ENCODE measurements at places on chromosomes 4 and X.

DNA sequence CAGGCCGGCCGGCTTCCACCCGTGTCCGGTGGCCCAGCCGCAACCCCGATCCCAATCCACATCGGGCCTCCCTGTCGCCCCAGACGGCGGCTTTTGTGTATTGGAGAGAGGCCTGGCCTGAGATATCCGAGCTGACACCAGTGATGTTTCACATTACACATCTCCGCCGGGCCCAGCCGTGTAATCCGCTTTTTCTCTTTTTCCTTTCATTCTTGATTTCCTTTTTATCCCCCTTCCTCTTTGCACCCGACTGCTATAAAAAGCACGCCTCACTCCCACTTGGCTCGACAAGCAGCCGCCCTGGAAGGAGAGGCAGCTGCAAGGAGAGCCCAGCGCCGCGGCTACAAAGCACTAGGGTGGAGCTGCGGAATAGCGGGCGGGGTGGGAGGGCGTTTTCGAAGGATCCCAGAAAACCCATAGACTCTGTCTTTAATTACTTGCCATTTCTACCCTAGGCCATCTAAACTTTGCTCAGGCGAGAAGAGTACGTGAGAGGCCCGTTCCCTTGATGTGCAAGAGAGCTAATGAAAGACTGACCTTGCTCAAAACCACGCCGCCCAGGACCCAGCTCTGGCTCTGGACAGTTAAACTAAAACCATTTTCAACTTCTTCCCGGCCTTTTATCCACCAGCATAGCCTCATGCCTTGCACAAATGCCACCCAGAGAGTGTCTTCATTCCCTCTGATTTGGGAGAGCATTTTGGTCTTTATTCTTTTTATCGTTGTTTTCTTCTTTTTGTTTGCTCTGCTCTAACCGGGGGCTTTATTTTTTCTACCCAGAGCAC is 3.2 kb downstream of the PITX2 start:
- no peak for DNase-seq

- DNase-seq: no peak
Observed at GRCh38 chr4:12499693-12500092, 984.4 kb downstream of the RAB28 start.

- DNase-seq: no peak
Observed at GRCh38 chrX:132631579-132632232, 142.9 kb upstream of the MBNL3 start.

GRCh38 chr4:52837716-52838558 is 24.2 kb upstream of the RASL11B start:
- no peak for DNase-seq

DNA sequence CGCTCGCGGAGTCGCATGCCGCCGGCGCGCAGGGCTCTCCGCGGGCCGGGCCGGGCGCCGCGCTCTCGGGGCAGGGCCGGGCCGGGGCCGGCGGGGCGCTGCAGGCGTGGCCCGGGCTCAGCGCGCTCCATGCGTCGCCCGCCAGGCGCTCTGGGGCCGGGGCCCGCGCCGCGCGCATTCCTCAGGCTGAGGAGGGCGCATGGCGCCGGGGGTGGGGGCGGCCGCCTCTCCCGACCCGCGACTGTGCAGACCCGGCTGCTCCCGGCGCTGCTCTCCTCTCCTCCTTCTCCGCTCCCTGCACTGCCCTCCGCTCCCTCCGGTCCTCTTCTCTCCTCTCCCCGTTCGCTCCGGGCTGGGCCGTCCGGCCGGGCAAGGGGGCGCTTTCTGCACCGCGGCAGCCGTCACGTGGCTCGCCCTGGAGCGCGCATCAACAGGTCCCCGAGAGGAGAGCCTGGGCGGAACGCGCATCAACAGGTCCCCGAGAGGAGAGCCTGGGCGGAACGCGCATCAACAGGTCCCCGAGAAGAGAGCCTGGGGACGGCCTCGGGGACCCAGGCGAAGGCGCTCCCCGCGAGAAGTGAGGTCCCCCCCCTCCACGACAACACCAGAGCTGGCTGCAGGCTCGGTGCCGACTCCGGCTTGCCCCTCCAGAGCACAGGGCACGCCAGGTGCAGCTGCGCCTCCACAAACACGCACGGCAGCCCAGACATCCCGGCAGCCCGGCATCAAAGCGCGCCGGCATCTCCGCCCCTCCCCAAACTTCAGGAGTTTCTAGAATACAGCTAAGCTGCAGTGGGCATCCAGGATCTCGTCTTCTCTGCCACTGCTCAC is 12.9 kb downstream of the PPP2R3B start:
- DNase-seq: no peak

DNA sequence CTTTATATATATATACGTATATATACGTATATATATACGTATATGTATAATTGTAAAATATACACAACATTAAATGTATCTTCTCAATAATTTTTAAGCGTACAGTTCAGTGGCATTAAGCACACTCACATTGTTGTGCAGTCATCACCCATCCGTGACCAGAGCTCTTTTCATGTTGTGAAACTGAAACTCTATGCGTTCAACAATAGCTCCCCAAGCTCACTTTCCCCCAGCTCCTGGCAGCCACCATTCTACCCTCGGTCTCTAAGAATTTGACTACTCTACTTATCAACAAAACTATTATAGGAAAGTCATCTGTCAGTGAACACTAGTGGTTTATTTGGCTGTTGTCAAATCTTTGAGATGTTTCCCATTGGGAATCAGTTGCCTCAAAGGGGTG is 621.8 kb upstream of the GALNT7 start:
- no peak for DNase-seq

- no peak for DNase-seq
Observed at GRCh38 chr4:152455311-152455710, 80.6 kb downstream of the FBXW7 start.

DNA sequence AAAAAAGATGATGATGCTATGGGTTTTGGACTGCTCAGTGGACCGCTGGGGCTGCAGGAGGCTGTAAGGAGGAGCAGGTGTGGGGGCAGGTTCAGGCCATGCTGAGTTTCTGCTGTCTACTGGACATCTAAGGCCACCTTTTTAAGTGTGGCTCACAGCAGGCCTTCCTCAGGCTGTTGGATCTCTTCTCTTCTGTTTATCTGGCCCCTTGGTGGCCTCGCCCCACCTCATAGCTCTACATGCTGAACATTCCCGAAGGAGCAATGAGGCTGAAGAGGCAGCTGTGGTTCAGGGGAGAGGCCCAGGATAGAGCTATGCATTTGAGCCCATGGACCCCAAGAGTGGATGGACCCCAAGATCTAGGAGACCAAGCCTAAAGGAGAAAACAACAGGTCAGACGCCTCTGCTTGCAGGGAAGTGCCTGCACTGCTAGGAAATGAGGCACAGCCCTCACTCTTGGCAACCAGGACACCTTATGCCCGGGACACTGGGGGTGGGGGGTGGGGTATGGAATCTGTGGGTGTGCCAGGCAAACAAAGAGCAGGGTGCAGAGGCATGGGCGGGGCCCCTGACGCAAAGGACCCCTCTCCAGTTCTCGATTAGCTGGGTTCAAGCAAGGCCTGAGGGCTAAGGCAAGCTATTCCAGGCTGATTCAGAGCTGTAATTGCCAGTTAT is 168.9 kb downstream of the BCOR start:
- DNase-seq: no peak

DNA sequence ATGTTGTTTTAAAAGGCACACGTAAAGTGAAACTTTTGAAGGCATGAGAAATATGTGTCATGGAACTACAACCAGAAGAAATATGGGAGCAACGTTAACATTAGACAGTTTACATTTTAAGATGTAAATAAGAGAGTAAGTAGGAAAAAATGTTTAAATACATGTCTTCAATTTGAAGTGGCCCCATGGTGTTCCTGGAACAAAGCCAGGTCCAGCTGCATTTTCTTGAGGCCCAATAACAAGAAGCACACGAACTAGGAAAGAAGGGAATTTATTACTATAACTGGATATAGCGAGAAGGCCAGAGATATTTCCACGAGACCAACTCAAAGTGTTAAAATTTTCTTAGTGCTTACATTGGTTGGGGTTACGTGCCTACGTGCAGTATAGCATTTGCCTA is 458.1 kb downstream of the KCTD8 start:
- DNase-seq: no peak

GRCh38 chr4:73034896-73035295 is 34.6 kb downstream of the COX18 start:
- DNase-seq: no peak

GRCh38 chr4:174157106-174157607 is 126.3 kb downstream of the FBXO8 start:
- no peak for DNase-seq

DNA sequence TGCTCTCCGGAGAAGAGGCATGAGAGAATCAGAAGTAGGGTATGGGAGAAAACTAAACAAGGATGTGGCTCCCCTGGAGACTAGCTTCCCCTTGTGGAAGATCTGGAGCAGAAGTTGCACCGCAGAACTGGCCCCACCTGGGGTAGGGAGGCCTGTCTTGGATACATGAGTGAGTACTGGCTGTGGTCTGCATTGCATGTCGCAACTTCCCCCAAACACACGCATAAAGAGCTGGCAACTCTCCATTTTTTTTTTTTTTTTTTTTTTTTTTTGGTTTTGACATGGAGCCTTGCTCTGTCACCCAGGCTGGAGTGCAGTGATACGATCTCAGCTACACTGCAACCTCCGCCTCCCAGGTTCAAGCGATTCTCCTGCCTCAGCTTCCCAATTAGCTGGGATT is 119.9 kb downstream of the EGF start:
- no peak for DNase-seq

DNA sequence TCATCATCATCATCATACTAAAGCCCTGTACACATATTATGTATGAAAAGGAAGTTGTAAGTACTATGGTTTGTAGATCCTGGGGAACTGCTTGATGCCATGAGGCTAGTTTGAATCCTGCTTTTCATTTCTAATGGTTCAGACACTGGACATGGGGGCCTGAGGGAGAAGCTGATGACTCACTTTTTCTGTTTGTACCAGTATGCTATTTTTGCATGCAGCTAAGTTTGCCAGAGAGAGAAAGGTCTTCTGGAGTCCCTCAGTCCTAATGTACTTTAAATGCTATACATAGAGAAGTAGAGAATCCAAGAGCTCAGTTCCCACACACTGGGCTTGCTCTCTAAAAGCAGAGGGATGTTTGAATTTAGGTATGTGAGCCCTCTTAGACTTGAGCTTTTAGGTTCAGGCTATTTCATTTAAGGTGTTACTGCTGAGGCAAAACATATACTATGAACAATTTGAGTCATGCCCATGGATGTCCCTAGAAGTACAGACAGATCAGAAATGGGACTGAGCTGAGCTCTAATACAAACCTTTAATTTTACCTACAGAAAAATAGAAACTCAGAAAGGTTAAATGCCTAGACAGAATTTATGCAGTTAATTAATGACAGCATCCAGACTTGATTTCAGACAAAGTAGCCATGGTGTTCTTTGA is 17.6 kb upstream of the HS3ST1 start:
- no peak for DNase-seq

DNA sequence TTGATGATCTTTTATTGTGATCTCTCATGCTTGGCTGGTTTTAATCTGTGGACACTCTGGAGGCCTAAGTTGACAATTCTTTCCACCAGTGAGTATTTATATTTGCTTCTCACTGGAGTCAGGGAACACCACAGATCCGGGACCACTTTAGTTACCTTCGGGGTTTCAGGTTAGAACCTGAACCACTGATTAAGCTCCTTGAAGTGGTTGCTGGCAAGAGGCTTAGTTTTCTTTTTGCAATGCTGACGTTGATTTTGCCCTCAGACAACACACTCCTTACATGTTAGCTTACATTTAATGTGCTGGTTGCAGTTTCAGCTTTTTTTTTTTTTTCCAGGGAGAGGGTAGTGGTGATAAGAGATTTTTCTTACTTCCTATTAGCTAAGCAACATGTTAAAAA is 10.5 kb upstream of the ZNF330 start:
- DNase-seq: no peak

DNA sequence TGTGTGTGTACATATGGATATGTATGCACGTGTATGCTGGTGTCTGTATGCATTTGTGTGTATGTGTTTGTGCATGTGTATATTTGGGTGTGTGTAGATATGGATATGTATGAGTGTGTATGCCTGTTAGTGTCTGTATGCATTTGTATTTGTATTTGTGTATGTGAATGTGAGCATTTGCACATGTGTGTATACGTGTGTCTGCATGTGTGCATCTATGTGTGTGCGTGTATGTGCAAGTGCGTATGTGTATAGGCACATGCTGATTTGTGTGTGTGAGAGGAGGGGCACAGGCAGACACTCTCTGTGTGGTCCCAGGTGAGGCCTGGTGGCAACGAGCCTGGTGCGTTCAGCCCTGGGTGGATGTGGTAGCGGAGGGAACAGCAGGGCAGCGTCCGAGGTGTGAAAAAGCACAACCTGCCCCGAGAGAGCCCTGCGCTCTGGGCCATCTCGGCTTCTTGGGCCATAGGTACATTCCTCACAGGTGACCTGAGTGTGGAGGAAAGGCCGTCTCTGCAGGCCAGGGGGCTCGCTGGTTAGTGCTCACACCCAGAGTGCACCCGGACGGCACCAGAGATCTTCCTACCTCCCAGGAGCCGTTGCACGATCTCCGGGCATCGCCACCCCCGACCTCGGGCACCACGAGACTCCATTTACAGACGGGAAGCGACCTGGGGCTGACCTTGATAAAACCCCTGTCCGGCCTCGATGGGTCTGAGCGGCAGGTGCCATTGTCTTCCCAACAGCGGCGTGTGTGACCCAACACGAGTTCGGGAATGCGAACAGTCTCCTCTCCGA is 45.0 kb downstream of the ASMT start:
- DNase-seq: no peak

DNA sequence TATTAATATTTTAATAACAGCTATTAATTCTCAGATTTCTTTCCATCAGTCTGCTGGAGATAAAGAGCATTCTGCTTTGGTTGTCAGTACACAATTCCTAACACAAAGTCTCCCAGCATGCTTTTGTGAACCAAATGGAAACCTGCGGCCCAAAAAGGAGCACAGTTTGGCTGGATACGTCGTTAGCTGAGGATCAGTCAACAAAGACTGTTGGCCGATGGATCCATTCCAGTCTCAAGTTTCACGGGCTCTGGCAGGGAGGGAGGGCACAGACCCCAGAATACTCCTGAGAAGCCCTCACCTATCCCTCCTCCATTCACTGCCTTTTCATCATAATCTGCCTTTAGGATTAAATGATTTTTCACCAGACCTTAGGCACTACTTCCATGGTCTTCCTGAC is 26.3 kb upstream of the PRSS48 start:
- DNase-seq: no peak

- DNase-seq: no peak
Observed at GRCh38 chr4:111506706-111507105, 638.5 kb upstream of the FAM241A start.

DNA sequence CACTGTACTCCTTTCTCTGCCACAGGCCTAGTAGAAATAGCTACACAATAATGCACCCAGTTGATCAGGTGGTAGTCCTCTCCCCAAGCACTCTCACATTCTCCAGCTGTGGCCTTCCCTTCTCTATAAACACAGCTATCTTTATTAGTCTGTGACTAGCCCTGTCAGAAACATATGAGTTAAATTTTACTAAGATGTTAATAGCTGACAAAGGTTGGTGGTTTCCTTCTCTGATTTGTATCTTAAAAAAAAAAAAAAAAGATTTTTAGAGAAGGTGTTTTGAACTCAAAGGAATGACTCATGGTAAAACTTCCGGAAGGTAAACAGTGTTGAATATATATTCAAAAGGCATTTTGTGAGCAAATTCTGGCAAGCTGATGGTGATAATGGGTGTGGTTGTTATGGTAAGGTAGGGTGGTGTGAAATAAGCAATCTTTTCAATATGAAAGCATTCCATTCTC is 327.4 kb downstream of the PPP3CA start:
- DNase-seq: no peak

GRCh38 chr4:143403553-143403820 is 66.8 kb downstream of the GAB1 start:
- no peak for DNase-seq
